NCI-H446 (cell line): ENCODE measurements at places on chromosomes 2 and 18.

GRCh38 chr2:169743549-169743948, 9.9 kb downstream of the KLHL23 start:
- DNase-seq = no peak

DNA sequence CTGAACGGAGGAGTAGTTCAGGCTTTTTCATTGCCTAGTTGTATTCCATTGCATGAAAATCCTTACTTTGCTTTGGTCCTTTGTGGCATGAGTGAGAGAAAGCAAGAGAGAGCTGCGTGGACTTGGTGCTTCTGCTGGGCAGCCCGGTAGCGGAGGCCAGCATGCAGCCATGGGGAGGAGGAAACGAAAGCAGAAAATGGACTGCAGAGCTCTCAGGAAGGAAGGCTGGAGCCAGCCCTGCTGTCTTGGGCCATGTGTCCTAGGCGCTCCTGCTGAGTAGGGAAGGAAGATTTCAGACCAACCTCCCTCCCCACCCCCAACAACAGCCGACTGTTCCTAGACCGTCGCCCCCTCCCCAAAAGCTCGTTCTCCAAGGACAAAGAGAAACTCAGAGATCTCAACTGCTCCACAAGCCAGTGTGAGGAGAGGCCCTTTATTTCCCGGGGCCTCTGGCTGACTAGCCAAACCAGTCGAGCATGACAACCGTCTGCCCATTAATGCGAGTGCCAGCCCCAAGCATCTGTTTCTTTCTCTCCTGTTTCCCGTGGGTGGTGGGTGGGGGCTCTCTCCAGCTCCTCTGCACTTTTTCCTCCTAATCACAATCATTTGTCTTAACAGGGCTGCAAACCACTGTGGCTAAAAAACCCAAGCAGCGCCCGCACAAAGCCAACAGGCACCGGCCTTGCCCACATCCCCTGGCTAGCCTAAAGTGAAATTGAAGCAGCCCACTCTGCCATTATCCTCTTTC, 66.8 kb upstream of the FZD7 start:
- peak; percentile 78 for DNase-seq

DNA sequence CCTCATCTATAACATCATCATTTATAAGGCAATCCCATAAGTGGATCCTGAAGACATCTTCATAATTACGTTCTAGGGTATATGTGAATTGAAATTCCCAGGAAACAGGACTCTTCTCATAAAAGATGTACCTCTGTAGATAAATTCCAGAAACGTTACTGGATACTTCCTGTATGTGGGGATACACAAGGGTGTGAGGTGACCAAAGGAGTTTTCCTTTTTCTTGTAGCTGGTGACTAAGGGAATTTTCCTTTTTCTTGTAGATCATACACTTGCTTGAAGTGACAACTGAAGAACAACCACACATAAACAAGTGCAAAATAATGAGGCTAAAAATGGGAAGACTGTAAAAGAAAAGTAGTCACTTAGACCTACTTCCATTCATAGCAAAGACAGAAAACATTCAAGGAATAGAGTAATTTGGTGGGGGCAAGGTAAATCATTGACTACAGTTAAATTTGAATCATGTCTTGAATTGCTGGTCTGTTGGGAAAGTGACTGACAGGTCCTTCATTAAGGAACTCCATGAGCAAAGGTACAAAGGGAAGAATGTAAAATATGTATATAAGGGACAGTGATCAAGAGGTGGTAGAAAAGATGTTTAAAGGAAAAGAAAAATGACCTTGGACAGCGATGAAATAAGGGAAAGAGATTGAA, 53.2 kb upstream of the UBE2E3 start:
- no peak for DNase-seq

GRCh38 chr2:163657281-163657656, 78.5 kb downstream of the FIGN start:
- DNase-seq = no peak

- DNase-seq = no peak
These were observed 35.7 kb downstream of the TMEM237 start for GRCh38 chr2:201607568-201607967.

DNA sequence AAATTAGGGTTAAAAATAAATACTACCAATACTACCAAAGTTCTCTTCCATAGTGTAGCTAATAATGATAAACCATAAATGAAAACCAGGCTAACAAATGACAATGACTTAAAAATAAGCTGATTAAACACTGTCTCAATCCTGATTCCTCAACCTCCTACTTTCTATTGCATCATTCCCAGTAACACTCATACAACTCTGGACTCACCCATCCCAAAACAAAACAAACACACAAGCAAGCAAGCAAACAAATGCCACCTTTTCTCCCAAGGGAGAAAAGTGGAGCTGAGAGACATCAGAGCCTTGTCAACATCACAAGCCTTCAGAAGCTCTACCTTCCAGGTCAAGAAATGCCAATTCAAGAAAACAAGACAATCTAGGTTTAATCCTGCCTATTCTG, 620.7 kb downstream of the NYAP2 start:
- no peak for DNase-seq

GRCh38 chr2:76080154-76080553, 369.4 kb upstream of the GCFC2 start:
- DNase-seq = no peak

DNA sequence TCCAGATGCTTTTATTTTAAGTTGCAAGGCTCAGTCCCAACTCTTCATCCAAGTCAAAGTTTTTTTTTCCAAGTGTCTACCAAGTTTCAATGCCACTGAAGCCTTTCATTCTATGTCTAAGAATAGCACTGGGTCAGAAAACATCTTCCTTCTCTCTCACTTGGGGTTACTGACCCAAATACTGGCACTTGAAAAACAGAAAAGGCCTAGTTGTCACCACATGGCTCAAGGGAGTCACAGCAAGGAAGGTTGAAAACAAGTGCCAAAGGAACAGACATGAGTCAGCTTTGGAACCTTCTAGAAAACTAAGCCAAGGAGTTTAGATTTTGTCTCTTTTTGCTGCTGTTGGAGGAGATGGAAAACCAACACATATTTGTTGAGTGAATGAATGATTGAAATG, 146.5 kb downstream of the COPS8 start:
- DNase-seq = peak; percentile 63

- peak; percentile 5 for DNase-seq
These were observed 133.1 kb downstream of the NFATC1 start for GRCh38 chr18:79528846-79529245.

DNA sequence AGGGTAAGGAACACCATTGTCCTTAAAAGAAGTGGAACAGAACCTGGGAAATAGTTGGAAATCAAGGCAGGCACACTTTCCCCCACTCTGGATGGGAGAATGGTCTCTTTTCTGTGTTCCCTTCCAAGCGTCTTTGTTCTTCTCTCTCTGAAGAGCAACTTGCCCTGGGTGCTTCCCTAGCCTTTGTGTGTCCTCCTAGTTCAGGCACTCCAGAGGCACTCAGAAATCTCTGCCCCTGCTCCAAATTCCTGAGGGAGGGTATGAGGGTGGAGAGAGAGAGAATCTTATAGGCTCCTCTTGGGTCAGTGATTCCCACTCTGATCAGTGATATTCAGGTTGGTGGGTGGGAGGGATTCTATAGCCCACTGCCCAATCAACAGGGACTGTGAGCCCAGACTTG, 8.8 kb upstream of the SIX2 start:
- no peak for DNase-seq

- no peak for DNase-seq
These were observed 767.8 kb upstream of the ZEB2 start for GRCh38 chr2:145287736-145288135.

DNA sequence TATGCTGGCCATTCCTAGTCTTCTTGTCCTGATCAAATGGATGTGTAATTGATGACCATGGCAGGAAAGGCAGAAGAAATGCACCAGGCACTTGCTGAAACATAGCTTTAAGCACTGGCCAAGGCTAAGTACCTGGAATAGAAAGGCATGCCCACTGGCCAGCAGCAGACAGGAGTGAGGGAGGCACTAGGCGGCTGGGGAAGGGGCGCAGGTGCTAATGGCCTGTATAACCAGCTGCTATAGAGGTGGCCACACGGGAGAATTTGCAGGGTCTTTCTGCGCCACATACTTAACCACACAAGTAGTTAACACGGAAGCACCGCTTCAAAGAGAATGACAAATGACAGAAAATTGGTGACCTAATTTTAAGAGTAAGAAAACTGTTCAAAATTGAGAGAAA, 66.3 kb upstream of the CHRNA1 start:
- DNase-seq = no peak

- DNase-seq = no peak
These were observed 56.2 kb downstream of the ITSN2 start for GRCh38 chr2:24304098-24304497.

DNA sequence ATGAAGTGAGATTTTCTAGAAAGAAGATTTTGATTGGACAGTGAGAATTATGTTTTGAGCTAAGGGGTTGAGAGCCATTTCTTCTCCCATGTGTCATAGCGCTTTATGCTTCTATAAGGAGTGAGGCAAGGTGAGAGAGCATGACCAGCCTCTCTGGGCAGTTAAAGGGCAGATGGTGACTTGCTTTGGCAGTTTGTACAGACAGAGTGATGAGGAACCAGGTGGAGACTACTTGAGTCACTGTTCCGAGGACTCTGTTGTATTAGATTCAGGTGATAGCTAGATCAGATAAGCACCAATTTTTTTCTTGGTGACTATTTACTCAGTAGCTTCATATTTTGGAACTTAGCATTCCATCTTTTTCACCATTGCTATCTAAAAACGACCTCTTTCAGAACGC, 4.5 kb downstream of the CRIM1 start:
- no peak for DNase-seq

- DNase-seq = no peak
These were observed 34.0 kb downstream of the UGP2 start for GRCh38 chr2:63875559-63876245.

GRCh38 chr2:207136874-207137273, 28.9 kb downstream of the KLF7 start:
- DNase-seq = no peak

DNA sequence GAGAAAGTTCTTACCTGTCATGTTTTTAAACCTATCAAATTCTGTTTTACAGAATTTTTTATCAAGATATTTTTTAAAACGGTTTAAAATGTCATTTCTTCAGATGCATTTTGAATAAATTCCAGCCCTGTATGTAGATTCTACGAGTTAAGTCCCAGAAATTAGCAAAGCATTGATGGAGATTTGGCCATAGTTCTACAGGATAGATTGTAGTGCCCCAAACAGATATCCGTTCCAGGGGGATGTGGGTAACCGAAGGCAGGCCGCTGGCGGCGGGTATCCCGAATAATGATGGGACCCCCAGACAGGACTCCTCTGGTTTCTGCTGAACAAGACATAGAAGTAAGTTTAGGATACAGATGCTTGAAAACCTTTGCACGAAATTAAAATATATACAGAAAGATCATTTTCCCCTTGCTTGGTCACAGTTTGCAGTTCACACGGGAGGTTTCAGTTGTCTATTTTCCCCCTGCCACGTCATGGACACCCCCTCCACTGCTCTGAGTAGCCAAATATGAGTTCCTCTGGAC, 755 bp downstream of the NOL4 start:
- no peak for DNase-seq

GRCh38 chr2:176976736-176977685, 235.6 kb upstream of the HNRNPA3 start:
- DNase-seq = no peak

GRCh38 chr2:97988722-97989121, 7.0 kb downstream of the TMEM131 start:
- no peak for DNase-seq

- peak; percentile 40 for DNase-seq
These were observed 27.5 kb downstream of the SIX2 start for GRCh38 chr2:44981714-44982108.

DNA sequence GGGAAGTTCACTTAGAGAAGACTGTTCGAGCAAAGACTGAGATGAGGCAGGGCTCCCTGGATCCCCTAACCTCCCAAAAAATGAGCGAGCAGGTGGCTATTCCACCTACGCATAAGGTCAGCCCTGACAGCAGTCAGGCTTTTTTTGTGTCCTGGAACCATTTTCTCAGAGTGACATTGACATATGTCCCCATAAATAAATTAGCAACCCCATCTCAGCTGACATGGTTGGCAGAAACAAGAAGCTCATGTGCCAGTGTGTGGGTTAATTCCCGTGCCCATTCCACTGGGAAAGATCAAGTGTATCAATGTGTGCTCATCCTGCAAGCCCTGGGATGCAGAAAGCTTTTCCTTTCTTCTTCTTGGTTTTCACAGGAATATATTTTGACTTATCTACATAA, 740.4 kb upstream of the CELF4 start:
- DNase-seq = no peak

DNA sequence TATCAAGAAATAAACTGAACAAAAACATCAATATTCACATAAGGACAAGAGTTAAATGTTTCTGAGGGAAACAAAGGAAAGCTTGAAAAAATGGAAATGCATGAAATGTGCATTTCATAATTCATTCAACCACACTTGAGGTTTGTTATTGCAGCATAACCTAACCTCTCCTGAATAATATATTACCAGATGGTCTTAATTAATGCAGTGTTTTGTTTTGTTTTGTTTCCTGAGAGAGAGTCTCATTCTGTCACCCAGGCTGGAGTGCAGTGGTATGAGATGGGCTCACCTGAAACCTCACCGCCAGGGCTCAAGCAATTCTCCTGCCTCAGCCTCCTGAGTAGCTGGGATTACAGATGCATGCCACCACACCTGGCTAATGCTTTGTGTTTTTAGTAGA, 139.9 kb upstream of the PIEZO2 start:
- DNase-seq = no peak

DNA sequence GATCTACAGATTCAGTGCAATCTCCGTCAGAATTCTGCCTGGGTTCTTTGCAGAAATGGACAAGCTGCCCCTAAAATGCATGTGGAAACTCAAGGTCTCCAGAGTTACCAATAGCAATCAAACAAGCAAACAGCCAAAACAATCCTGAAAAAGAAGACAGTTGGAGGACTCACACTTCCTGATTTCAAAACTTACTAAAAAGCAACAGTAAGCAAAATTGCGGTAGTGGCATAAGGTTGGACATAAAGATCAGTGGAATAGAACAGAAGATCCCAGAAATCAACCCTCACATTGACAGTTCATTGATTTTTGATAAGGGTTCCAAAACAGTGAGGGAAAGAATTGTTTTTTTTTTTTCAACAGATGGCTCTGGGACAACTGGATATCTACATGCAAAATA, 59.7 kb downstream of the NPPC start:
- no peak for DNase-seq

DNA sequence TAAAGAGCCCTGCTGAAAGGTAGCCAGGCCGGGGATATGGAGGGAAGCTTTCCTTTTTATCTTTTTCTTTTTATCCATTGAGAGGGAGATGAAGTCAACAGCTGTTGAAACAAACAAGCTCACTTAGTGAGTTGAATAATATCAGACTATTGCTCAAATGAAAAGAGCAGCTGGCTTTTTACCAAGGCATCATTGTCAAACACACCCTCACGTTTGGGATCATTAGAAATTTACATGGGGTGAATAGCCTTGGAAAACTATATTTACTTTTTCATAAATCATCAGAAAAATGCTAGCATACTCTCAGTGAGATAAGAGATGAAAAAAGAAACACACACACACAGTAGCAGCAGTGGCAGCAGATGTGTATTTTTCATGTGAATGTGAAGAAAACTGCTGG, 71.5 kb upstream of the HNMT start:
- no peak for DNase-seq

GRCh38 chr18:23266717-23267446, 131.6 kb downstream of the CABLES1 start:
- DNase-seq = no peak

- no peak for DNase-seq
These were observed 141.5 kb downstream of the FAM210A start for GRCh38 chr18:13584825-13585224.
